PC-9 (cell line): ENCODE measurements at places on chromosomes 7 and 10.

DNA sequence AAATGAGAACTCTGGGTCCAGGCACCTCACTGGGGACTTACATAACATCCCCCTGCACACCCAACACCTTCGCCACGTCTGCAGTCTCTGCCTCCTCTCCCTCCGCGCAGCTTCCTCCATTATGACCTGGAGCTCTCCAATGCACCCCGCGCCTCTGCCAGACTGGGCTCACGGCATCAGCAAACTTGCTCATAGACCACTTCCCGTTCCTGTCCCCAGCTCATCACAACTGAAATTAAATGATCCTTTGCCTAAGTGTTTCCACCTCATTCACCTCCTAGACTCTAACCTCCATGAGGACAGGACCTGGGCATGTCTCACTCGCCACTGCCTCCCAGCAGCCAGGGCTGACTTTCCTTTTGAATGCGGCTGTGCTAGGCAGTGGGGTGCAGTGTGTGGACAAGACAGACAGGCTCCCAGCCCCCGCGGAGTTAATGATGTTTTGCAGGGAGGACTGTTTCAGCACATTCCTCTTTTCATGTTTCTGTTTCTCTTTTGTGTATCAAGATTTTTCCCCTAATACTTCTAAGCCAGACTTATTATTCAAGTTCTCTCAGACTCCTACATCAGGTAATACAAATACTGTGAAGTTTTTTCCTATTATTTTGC lies 18.8 kb downstream of the CHST15 start:
- no peak for DNase-seq
- H3K4me1 ChIP-seq, result no peaks in the 10 kb centered on the region
- H3K27me3 ChIP-seq, result no peaks in the 10 kb centered on the region
- no peak overlapping the region for H3K4me3 ChIP-seq
- H3K36me3 ChIP-seq, result no peaks in the 10 kb centered on the region

- H3K4me3 ChIP-seq, result no peak overlapping the region
- no peaks in the 10 kb centered on the region for H3K36me3 ChIP-seq
- H3K27ac ChIP-seq, result no peak overlapping the region
Observed at GRCh38 chr10:36475746-36476145, 649.7 kb upstream of the ANKRD30A start.

DNA sequence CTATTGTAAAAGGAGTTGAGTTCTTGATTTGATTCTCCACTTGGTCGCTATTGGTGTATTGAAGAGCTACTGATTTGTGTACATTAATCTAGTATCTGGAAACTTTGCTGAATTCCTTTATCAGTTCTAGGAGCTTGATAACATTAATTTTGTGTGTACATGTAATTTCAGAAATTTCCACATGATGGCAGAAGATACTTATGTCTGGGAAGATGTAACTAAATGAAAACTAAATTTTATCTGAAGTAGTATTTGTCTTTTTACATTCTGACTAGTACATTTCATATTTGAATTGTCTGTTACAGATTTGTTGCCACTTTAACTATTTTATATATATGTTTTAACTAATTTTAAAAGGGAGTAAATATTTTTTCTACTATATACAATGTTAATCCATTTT lies 27.6 kb downstream of the SDHAF3 start:
- no peak for DNase-seq
- no peaks in the 10 kb centered on the region for H3K27me3 ChIP-seq
- no peak overlapping the region for H3K27ac ChIP-seq
- H3K4me3 ChIP-seq, result no peak overlapping the region

DNA sequence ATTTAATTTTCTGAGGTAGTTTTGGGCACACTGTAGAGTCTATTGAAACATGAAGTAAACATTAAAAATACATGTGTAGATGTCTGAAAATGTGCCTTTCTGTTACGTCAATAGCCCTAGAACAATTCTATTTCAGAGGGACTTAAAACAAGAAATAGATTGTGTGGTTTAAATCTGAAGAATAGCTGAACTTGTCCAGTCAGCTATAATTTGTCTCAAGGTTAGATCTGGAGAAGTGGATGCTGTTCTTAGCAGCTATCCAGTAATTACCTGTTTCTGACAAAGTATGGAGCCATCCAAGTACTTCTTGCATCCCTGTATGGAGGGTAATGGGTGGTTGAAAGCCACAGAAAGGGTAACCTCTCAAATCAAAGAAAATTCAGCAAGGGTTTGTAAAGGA lies 92.8 kb downstream of the SEPTIN7 start:
- peaks cover 24% of the 10 kb centered on the region for H3K36me3 ChIP-seq
- H3K27ac ChIP-seq, result no peak overlapping the region
- no peaks in the 10 kb centered on the region for H3K27me3 ChIP-seq
- H3K4me3 ChIP-seq, result no peak overlapping the region
- DNase-seq, result no peak

- H3K27me3 ChIP-seq, result no peaks in the 10 kb centered on the region
- DNase-seq, result no peak
- no peaks in the 10 kb centered on the region for H3K36me3 ChIP-seq
- H3K4me1 ChIP-seq, result no peaks in the 10 kb centered on the region
Observed at GRCh38 chr10:33485276-33485675, 150.8 kb upstream of the NRP1 start.
